HT1080 (cell line): ENCODE measurements at places on chromosomes 5 and 9.

DNA sequence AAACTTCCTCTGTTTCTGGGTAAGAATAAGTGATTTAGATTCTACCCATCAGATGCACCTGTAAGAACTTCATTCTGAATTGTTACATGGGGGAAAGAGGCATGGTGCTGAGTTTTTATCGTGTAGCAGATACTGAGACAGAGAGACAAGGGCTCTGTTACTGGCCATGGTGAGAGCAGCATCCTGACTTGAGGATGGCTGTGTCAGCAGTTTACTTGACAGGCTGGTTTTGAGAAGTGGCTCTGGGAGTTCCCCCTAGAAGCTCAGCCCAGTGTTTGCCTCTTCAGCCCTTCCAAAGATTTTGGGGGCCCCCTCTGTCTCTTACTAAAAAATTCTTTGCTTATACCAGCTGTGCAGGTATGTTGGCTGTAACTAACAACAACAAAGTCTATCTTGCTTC, 510.5 kb downstream of the LRRC70 start:
- no peak for DNase-seq

DNA sequence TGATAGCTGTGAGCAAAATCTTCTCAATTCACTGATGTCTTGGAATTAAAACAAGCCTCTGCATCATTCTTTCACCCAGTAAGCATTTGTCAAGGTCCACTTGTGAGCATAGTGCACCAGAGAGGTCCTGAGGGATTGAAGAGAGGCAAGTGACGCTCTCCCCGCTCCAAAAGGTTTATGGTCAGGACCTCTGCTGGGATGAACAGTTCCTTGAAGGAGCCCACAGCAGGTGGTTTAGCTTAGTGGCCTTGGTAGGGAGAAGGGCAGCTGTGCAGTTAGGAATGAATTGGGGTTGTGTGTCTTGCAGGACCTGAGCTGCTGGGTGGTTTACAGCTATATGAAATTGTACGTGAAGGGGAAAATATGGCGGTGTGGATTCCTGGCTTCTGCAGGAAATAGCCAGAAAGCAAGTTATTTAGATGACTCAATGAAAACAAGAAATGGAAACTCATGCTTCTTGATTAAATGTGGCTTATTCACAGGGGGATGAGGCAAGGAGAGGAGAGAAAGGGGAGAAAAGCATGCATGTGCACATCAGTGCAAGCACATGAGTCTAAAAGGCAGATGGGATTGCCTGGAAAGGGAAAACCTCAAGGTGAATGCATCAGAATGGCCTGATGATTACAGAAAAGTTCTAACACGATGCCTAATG, 42.0 kb downstream of the SUB1 start:
- DNase-seq: no peak

- no peak for DNase-seq
These were observed 38.5 kb upstream of the MPDZ start for GRCh38 chr9:13318027-13318426.

DNA sequence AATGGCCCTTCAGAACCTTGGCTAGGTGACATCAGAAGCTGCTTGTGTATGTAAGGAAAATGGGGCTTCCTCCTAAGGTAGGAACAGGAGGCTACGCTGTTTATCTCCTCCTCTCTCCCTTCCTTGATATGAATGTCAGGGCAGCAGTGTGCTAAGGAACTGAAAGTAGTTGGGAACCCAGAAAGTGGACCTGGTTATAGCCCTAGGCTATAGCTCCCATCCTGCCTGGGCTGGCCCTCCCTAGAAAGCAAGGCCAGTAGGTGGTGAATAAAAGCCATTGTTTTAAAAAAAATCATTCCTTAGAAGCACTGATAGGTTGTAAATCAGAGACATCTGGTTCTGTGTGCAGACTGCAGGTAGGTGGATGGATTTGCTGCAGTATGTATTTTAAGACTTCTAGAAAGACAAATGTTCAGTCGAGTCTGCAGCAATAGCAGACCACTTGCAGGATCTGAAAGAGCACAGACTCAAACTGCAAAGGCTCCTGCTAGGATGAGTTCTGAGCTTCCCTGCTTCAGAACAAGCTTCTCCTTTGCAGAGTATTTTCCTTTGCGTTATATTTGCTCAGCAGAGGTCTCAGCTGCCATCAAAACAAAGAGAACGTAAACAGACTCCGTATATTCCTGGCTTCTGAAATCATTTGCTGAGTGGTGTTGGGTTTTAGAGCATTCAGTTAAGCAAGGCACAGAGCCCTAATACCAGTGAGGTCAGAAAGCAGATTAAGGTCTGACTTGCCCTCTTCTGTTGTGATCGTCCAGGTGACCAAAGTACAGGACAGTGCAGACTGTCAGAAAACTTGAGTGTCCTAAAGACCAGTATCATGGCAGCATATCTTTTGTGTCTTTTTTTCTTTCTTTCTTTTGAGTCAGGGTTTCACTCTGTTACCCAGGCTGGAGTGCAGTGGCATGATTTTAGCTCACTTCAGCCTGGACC, 20.1 kb upstream of the CFAP157 start:
- DNase-seq: no peak

DNA sequence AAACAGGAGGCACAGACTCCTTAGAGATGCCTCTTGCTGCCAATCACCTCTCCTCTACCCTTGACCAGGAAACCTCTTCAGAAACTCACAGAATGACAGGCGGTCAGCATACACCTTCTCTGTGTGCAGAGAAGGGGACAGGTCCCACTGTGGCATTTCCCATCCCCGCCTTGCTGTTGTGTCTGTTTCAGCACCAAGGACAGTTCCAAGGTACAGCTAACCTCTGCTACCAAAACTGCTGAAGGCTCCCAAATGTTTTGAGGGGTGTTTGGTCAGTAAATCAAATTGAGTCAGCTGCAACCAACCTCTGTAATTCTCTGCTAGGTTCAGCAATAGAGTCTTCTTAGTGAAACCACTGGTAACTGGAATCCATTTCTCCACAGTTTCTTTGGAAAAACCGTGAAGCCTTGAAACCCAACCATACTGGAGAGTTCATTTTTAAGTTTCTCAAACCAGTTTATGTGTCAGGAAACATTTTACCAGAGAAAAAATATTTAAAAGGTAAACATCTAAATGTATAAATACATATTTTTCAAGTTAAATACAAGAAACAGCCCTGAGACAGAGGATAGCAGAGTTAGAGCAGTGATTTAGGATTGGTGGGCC, 122.0 kb downstream of the DRD1 start:
- no peak for DNase-seq

- no peak for DNase-seq
These were observed 1045.7 kb upstream of the CDH9 start for GRCh38 chr5:28084069-28084468.
